ENCODE measurements at places on chromosomes 1 and 21. TPM values are rescaled to one million over a fixed set of nuclear protein-coding genes. Genes with fewer than 3 reads are reported as not detected.

- peaks cover 5% of the 10 kb centered on the region for H3K4me1 ChIP-seq
- no peak for DNase-seq
- H3K4me3 ChIP-seq = no peak overlapping the region
- no peak overlapping the region for H3K27ac ChIP-seq
- no peaks in the 10 kb centered on the region for H3K36me3 ChIP-seq
- no peaks in the 10 kb centered on the region for H3K27me3 ChIP-seq
These were observed 165.3 kb downstream of the TNFSF18 start for GRCh38 chr1:172885411-172885810.

- no peaks in the 10 kb centered on the region for H3K4me1 ChIP-seq
- DNase-seq = no peak
- H3K27ac ChIP-seq = no peak overlapping the region
- H3K36me3 ChIP-seq = peaks cover 20% of the 10 kb centered on the region
- peaks cover 4% of the 10 kb centered on the region for H3K27me3 ChIP-seq
- no peak overlapping the region for H3K4me3 ChIP-seq
These were observed 38.9 kb upstream of the MAP10 start for GRCh38 chr1:232766241-232766890.

DNA sequence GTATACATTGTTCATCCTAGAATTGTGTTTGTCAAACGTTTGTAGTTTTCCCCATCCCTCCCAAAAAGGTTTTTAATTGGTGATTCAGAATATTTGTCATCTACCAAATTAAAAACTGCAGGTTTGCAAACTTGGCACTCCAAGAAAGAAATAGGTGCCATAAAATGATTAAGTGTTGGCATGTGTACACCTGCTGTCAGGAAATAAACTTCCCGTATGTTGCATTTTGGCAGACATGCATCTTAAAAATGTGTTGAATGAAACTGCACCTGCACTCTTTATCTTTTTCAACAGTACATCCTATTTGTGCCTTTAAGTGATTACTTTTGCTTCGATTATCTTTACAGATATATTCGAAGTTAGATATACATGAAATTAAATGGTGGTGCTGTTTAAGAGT, 7.3 kb downstream of the B3GALT2 start:
- DNase-seq = no peak
- peak overlapping the region; percentile 60 for H3K27ac ChIP-seq
- H3K27me3 ChIP-seq = no peaks in the 10 kb centered on the region
- H3K4me1 ChIP-seq = peaks cover 17% of the 10 kb centered on the region

GRCh38 chr1:204959374-204959773, 83.6 kb upstream of the CNTN2 start:
- DNase-seq = no peak
- H3K36me3 ChIP-seq = no peaks in the 10 kb centered on the region
- H3K27ac ChIP-seq = no peak overlapping the region
- H3K27me3 ChIP-seq = peaks cover 23% of the 10 kb centered on the region

GRCh38 chr1:70434253-70434859, 23.3 kb downstream of the CTH start:
- no peaks in the 10 kb centered on the region for H3K27me3 ChIP-seq
- H3K4me3 ChIP-seq = no peak overlapping the region
- H3K27ac ChIP-seq = no peak overlapping the region
- H3K4me1 ChIP-seq = no peaks in the 10 kb centered on the region
- H3K36me3 ChIP-seq = peaks cover 45% of the 10 kb centered on the region
- no peak for DNase-seq

GRCh38 chr1:18734461-18735223, 104.0 kb downstream of the PAX7 start:
- DNase-seq = no peak
- no peak overlapping the region for H3K27ac ChIP-seq
- H3K27me3 ChIP-seq = peaks cover 13% of the 10 kb centered on the region
- H3K4me3 ChIP-seq = no peak overlapping the region

GRCh38 chr1:151056149-151056548, 3.3 kb downstream of the CDC42SE1 start:
- H3K36me3 ChIP-seq = peaks cover 33% of the 10 kb centered on the region
- peak overlapping the region; percentile 96 for H3K27ac ChIP-seq
- peak; percentile 68 for DNase-seq
- H3K4me1 ChIP-seq = peaks cover 40% of the 10 kb centered on the region

GRCh38 chr1:34060187-34060730, 104.8 kb downstream of the CSMD2 start:
- H3K27ac ChIP-seq = no peak overlapping the region
- no peak for DNase-seq
- H3K27me3 ChIP-seq = peaks cover 5% of the 10 kb centered on the region
- no peaks in the 10 kb centered on the region for H3K36me3 ChIP-seq
- no peaks in the 10 kb centered on the region for H3K4me1 ChIP-seq

DNA sequence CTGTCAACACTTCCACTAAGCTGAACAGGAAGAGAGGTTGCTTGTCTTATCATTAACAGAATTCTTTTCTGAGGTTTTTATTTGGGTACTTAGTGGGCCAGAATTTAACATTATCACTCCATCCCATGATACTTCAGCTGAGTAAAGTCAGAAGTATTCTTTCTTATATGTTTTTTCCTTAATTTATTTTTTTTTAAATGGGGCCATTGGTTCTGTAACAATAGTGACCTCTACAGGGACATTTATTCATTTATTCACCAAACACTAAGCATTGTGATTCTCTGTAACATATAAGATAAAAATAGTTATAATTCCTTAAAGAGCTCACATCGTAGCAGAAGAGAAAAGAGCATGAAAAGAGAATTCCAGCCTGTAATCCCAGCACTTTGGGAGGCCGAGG, 9.8 kb downstream of the GREM2 start:
- H3K36me3 ChIP-seq = no peaks in the 10 kb centered on the region
- H3K27me3 ChIP-seq = no peaks in the 10 kb centered on the region
- DNase-seq = no peak
- no peak overlapping the region for H3K27ac ChIP-seq
- H3K4me1 ChIP-seq = no peaks in the 10 kb centered on the region

DNA sequence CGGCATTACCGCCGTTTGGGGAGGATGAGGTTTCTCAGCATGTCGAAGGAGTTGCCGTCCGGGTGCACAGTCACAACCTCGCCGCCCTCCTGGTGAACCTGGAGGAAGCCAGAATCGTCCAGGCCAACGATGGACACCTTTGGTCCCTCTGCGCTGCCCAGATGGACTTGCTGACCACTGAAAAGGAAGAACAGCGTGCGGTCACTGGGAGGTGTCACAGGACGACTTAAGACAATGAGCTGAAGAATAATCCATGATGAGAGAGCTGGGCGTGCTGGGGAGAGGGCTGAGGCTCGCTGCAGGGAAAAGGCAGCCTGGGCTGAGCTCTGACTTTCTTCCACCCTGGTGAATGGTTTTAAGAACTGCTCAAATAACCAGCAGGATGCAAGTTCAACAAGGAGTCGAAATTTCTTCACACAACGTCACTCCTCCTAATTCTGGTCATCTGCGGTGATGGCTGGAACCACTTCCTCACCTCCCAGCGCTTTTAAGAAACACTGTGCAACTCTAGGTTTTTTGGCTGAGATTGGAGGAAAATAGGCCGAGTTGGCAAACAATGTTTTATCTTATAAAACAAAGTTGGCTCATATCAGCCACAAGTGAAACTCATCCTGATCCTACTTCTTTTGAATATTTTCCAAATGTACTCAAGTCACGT, 55.5 kb downstream of the SIM2 start:
- H3K4me3 ChIP-seq = no peak overlapping the region
- no peaks in the 10 kb centered on the region for H3K27me3 ChIP-seq
- no peak for DNase-seq
- H3K36me3 ChIP-seq = peaks cover 49% of the 10 kb centered on the region
- H3K27ac ChIP-seq = no peak overlapping the region

GRCh38 chr1:64251971-64252370, 48.5 kb downstream of the UBE2U start:
- no peak overlapping the region for H3K27ac ChIP-seq
- H3K4me1 ChIP-seq = no peaks in the 10 kb centered on the region
- H3K36me3 ChIP-seq = no peaks in the 10 kb centered on the region
- H3K27me3 ChIP-seq = peaks cover 21% of the 10 kb centered on the region
- no peak overlapping the region for H3K4me3 ChIP-seq

DNA sequence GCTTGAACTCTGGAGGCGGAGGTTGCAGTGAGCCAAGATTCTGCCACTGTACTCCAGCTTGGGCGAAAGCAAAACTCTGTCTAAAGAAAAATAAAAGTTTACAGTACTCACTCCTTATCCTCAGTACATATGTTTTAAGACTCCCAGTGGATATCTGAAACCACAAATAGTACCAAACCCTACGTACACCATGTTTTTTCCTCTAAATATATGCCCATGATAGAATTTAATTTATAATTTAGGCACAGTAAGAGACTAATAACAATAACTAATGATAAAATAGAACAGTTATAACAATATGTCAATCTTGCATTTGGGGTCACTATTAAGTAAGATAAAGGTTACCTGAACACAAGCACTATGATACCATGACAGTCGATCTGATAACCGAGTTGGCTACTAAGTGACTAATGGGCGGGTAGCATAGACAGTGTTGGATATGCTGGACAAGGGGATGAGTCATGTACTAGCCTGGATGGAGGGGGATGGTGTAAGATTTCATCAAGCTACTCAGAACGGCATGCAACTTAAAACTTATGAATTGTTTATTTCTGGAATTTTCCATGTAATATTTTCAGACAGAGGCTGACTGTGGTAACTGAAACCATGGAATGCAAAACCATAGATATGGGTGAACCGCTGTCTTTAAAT, 43.7 kb downstream of the ST7L start:
- peaks cover 64% of the 10 kb centered on the region for H3K36me3 ChIP-seq
- no peak overlapping the region for H3K4me3 ChIP-seq
- no peaks in the 10 kb centered on the region for H3K27me3 ChIP-seq
- no peak overlapping the region for H3K27ac ChIP-seq
- DNase-seq = no peak

MAP1LC3C gene
- not detected for total RNA-seq

SPRR2A gene
- not detected for total RNA-seq

DNA sequence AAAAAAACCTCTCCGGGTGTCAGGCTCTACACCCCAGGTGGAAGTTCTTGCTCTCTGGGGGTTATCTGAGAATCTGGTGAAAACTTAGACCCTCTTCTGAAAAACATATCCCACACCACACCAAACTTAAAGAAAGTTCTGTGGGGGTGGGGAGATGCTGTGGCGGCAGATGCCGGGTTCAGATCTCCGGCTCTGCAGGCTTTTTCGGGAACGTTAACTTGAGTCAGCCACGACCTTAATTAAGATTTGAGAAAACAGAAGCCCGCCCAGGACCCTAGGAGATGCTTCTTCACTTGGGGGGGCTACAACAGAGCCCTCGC, 2.3 kb downstream of the RCC2 start:
- no peak overlapping the region for H3K27ac ChIP-seq
- peak overlapping the region; percentile 78 for H3K4me3 ChIP-seq
- H3K36me3 ChIP-seq = no peaks in the 10 kb centered on the region
- no peaks in the 10 kb centered on the region for H3K27me3 ChIP-seq
- no peak for DNase-seq

MYBPH gene
- not detected for total RNA-seq

DNA sequence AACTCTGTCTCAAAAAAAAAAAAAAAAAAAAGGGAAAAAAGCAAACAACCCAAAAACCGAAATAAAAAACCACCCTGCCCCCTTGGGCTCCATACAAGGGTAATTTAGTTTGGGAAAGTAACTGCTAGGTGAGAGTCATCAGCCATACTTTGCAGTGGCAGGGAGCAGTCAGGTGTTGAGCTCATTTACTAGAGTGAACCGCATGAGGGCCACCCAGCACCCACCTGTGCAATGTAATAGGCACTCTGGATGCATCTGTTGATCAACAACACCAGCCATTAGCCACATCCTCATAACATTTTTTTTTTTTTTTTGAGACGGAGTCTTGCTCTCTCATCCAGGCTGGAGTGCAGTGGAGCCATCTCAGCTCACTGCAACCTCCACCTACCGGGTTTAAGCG, 9.1 kb downstream of the INAVA start:
- H3K36me3 ChIP-seq = no peaks in the 10 kb centered on the region
- no peak for DNase-seq
- peaks cover 6% of the 10 kb centered on the region for H3K4me1 ChIP-seq
- no peak overlapping the region for H3K27ac ChIP-seq

DNA sequence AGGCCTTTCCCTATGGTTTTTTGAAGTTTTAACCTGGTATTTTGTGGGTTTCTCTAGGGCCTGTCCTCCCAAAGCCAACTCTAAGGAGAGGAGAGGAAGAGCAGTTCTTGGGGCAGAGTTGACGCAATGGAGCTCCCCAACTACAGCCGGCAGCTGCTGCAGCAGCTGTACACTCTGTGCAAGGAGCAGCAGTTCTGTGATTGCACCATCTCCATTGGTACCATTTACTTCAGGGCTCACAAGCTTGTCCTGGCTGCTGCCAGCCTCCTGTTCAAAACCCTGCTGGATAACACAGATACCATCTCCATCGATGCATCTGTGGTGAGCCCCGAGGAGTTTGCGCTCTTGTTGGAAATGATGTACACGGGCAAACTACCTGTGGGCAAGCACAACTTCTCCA, 38.2 kb downstream of the ZBTB40 start:
- DNase-seq = no peak
- H3K27me3 ChIP-seq = no peaks in the 10 kb centered on the region
- no peak overlapping the region for H3K4me3 ChIP-seq
- peaks cover 11% of the 10 kb centered on the region for H3K4me1 ChIP-seq
- H3K36me3 ChIP-seq = peaks cover 29% of the 10 kb centered on the region

GRCh38 chr1:89842567-89843272, 21.9 kb downstream of the LRRC8D start:
- H3K36me3 ChIP-seq = no peaks in the 10 kb centered on the region
- peak overlapping the region; percentile 96 for H3K4me3 ChIP-seq
- no peaks in the 10 kb centered on the region for H3K27me3 ChIP-seq

PRDM16 gene
- total RNA-seq = not detected

SLC35A3 gene
- total RNA-seq = 30.1 TPM

SYT2 gene
- not detected for total RNA-seq

DNA sequence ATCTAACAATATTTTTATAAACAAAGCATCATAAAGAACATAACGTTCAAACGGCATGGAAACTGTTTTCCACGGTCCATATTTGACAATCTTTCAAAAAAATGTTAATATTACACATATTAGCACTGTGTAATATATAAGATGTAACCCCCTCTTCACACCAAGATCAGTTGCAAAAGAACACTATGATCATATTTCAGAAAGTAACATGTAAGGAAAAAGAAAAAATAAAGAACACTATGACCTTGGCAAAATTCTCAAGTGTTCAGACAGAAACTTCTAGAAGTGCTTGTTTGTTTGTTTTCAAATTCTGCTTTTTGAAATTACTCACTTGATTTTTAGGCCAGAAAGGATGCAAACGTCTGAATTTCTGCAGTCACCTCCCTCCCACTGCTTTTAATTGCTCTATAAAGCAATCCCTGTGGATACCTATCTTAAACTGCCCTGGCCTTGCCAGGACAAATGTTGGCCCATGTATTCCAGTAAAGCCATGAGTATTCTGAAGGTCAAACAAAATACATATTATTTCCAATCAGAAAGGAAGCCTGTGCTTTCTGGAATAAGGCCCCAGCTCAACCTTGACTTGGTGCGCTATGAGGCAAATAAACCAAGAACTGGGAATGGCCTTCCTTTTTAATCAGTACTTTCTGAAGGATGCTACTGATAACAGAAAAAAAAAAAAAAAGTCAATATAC, 68.6 kb downstream of the TGFBR3 start:
- no peak for DNase-seq
- no peaks in the 10 kb centered on the region for H3K36me3 ChIP-seq
- no peak overlapping the region for H3K4me3 ChIP-seq
- H3K4me1 ChIP-seq = peaks cover 12% of the 10 kb centered on the region
- H3K27me3 ChIP-seq = no peaks in the 10 kb centered on the region

All from naive thymus-derived CD8-positive, alpha-beta T cell (primary cell).